ENCODE measurements at places on chromosomes 7 and 10.
A peak's percentile ranks its signal among the peaks of the same experiment; 100 is the strongest.

DNA sequence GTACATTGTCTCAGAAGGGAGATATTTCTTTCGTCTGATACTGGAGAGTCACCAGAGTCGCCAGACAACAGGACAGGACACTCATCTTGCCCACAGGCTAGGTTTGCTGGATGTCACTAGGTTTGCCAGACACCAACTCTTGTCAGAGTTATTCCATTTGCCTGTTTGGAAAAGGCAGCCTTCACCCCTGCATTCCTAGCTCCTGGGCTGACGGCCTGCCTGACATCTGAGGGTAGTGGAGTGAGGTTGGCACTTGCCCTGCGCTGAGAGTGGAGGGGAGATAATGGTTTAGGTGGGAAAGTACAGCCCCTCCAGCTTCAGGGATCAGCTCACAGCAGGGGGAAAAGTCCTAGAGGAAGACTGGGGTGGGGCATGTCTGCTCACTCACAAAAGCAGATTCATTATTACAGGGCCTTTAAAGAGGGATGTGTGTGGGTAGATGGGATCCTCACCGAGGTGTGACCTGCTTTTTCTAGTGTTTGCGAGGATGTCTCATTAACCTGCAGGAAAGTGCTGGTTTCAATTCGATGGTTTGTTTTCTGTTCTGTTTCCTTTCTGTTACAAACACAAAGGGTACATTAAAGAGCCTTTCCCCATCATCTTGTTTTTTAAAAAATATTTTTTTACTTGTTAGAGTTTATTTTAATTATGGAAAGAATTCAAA lies 79.3 kb upstream of the TNS3 start:
- no peak for DNase-seq

GRCh38 chr10:20446561-20447193 lies 450.4 kb downstream of the NEBL start:
- DNase-seq = no peak

DNA sequence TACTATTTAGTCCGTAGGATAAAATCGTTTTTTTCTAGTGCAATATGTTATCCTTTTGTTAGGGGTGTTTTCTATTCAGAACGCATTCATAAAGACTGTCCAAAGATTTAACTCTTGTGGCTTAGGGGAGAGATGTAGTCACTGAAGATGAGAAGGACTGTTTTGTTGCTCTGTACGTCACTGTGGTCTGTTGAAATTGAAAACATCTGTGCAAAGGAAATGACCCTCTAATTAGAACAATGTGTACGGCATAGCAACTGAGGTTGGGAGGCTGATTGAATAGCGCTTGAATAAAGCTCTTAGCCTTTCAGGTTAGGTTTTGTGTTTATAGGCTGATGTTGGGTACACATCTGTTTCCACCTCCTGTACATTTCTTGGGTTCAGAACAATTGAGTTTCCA lies 453.4 kb upstream of the AKR1E2 start:
- DNase-seq = no peak

DNA sequence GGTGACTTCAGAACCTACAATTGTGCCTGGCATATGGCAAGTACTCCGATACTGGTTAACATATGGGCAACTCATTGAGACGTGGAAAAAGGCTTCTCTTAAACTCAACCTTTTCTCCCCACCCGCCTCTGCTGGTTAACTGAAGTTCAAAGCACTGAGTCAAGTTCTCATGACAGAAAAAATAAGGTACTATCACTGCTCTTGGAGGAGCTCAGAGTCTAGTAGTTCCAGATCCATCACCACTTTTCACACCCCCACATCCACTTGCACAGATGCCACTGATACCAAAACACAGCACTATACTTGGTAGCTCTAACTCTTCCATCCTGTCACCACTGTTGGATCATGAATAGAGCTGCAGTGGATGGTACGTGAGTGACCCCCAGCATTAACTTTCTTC lies 36.2 kb downstream of the CCDC6 start:
- no peak for DNase-seq

DNA sequence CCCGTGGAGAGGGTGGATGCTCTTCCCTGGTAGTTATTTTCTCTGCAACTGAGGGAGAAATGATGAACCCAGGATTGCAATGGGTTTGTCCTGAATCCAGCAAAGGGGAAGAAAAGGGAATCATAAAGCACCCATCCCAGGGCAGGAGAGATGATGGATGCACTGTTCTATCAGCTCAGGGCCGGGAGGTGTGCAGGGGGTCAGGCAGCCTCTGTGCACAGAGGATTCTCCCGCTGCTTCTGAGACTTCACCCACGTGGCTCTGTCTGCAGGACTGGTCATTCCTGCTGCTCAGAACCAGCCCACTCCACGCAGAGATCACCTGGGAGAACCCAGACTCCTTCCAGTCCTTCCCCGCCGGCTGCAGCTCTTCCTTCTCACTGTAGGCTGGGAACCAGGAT lies 70.7 kb downstream of the RBAK start:
- DNase-seq = no peak

DNA sequence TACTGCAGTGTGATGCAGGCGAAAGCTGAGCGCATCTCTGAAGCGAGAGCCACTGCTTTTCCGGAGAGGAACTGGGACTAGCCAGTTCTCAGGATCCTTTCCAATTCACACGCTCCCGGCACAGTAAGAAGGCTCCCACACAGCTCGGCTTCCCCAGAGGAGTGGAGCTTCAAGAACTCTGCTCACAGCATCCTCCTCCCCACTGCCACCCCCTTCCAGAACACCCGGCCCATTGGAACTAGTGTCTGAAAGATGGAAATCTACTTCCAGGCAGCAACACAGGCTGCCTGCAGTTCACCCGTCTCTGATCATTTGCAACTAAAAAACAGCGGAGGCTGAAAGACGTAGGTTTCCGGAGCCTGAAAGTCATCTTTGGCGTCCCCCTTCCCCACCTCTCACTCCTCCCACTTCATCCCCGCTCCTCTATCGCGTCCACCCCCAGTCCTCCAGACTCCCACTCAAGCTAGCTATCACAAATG lies at the start of gene DGKB:
DGKB (minus strand) TSS at position 163 of the 479 bp plus-strand sequence.
- DNase-seq = peak; percentile 14

- DNase-seq = no peak
Observed at GRCh38 chr10:59993931-59994330, 87.6 kb upstream of the CCDC6 start.

GRCh38 chr10:59240582-59241183 lies 64.2 kb downstream of the PHYHIPL start:
- DNase-seq = no peak

DNA sequence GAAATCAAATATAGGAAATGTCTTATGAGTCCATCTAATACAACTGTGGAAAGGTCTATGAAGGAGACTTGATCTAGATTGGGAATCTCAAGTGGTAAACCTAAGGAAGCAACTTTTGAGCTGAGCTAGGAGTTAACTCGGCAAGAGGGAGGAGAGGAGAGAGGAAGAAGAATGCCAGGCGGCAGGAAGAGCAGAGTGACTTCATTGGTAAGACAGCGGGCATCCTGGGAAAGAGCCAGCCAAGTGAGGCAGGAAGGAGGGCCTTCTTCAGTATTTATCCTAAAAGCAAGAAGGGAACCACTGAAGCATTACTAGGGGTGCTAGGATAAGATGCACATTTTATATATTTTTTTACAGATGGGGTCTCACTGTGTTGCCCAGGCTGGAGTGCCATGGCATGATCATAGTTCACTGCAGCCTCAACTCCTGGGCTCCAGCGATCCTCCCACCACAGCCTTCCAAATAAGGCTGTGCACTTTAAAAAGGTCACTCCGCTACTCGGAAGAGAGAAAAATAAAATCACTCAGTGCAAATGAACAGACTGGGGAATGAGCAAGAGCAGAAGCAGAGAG lies 2.0 kb downstream of the BCL7B start:
- no peak for DNase-seq

GRCh38 chr7:52959336-52959735 lies 76.1 kb upstream of the POM121L12 start:
- no peak for DNase-seq

DNA sequence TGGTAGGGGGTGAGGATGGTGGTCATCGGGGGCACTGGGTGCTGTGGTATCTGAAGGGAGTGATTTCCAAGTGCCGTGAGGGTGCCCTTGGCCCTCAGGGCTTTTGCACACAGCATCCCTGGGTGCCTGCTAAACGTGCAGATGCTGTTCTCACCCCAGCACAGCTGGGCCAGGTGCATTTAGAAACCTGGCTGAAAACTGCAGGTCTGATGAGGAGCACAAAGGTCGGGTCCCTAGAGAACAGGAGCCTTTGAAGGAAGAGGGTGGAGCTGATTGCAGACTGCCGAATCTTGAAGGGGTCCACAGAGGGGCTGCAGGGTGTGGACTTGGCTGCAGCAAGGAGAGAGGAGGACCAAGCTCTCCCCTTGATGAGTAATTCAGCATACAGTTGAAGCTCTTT lies 32.0 kb downstream of the ZMIZ1 start:
- DNase-seq = no peak

GRCh38 chr7:75957021-75957736 lies 37.2 kb downstream of the TMEM120A start:
- DNase-seq = peak; percentile 79

Data from left lung (tissue), 14 donors.